ENCODE measurements at places on chromosomes 7 and 10. TPM values are rescaled to one million over a fixed set of nuclear protein-coding genes. Genes with fewer than 3 reads are reported as not detected.

GRCh38 chr10:117137911-117138642, at the start of gene VAX1:
TSS of gene VAX1 (minus strand) at chr10:117138270. CDS start at chr10:117138056, 214 bp downstream.
- peak within 1 kb of the TSS; percentile 53 for H3K4me3 ChIP-seq
- DNase-seq: no peak
- H3K27me3 ChIP-seq: peaks cover 31% of the 10 kb centered on the region
- no peaks in the 10 kb centered on the region for H3K4me1 ChIP-seq
- no peak within 1 kb of the TSS for H3K27ac ChIP-seq
- no peaks in the 10 kb centered on the region for H3K36me3 ChIP-seq

- H3K36me3 ChIP-seq: no peaks in the 10 kb centered on the region
- H3K27me3 ChIP-seq: no peaks in the 10 kb centered on the region
Observed at GRCh38 chr10:78203915-78204818, 170.5 kb downstream of the RPS24 start.

DNA sequence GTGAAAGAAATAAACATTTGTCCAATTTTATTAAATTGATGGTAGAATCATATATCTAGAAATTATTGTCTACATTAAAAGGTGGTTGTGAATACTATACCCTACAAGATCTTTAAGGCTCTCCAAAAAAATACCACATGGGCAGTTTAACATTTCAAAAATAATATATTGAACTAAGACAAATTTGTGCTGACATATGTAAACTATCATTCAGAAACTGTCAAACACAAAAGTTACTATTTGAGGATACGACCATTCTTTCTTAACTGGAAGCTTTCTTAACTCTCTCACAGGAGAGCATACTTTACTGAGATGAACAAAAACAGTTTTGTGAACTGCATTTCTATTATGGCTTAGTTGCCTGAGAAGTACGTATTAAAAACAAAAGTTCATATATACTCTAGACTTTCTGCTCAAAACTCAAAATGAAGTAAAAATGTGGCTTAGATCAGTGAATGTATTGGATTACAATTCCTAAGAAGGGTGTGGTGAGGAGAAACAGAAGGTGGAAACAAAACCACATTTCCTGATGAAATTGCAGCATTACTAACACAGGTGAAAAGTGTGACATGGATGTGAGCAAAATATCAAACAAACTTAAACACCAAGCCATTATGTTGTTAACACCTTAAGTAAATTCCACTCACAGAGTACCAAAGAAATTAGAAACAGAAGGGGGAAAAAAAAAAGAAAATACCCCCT, 138.5 kb downstream of the SEMA3A start:
- DNase-seq: no peak
- no peaks in the 10 kb centered on the region for H3K4me1 ChIP-seq
- H3K27ac ChIP-seq: no peak overlapping the region
- no peaks in the 10 kb centered on the region for H3K36me3 ChIP-seq
- H3K4me3 ChIP-seq: no peak overlapping the region

Gene TAF3
- total RNA-seq: 8.5 TPM

- H3K4me3 ChIP-seq: no peak overlapping the region
- H3K27ac ChIP-seq: peak overlapping the region; percentile 67
- peaks cover 14% of the 10 kb centered on the region for H3K4me1 ChIP-seq
- H3K36me3 ChIP-seq: no peaks in the 10 kb centered on the region
- peak; percentile 81 for DNase-seq
Observed at GRCh38 chr10:78805176-78805575, 263.6 kb upstream of the ZMIZ1 start.

- no peaks in the 10 kb centered on the region for H3K4me1 ChIP-seq
- no peaks in the 10 kb centered on the region for H3K36me3 ChIP-seq
- H3K27ac ChIP-seq: no peak overlapping the region
- no peak overlapping the region for H3K4me3 ChIP-seq
- no peaks in the 10 kb centered on the region for H3K27me3 ChIP-seq
- no peak for DNase-seq
Observed at GRCh38 chr7:85714951-85715350, 528.1 kb upstream of the SEMA3D start.

DNA sequence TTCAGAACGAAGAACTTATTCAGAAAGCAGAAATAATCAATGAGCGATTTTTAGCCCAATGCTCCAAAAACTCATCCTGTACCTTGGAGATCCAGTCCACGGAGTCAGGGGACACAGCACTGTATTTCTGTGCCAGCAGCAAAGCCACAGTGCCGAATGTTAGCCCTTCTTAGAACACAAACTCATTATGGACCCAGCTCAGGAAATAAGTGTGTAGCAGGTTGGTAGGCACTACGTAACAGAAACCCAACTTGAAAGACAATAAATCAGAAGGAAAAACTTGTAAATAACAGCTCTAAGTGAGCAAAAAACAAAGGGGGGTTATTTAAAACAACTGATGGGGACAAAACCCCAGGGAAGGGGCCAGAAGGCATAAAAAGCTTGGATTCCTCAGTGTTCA, 112.0 kb upstream of the PRSS1 start:
- H3K4me3 ChIP-seq: no peak overlapping the region
- no peak overlapping the region for H3K27ac ChIP-seq
- no peaks in the 10 kb centered on the region for H3K4me1 ChIP-seq
- H3K36me3 ChIP-seq: no peaks in the 10 kb centered on the region
- DNase-seq: no peak

Gene PNLIPRP3
- not detected for total RNA-seq

- H3K4me1 ChIP-seq: no peaks in the 10 kb centered on the region
- H3K27me3 ChIP-seq: no peaks in the 10 kb centered on the region
- H3K4me3 ChIP-seq: no peak overlapping the region
- no peak for DNase-seq
- H3K36me3 ChIP-seq: no peaks in the 10 kb centered on the region
Observed at GRCh38 chr10:130952086-130952485, 359.4 kb downstream of the TCERG1L start.

DNA sequence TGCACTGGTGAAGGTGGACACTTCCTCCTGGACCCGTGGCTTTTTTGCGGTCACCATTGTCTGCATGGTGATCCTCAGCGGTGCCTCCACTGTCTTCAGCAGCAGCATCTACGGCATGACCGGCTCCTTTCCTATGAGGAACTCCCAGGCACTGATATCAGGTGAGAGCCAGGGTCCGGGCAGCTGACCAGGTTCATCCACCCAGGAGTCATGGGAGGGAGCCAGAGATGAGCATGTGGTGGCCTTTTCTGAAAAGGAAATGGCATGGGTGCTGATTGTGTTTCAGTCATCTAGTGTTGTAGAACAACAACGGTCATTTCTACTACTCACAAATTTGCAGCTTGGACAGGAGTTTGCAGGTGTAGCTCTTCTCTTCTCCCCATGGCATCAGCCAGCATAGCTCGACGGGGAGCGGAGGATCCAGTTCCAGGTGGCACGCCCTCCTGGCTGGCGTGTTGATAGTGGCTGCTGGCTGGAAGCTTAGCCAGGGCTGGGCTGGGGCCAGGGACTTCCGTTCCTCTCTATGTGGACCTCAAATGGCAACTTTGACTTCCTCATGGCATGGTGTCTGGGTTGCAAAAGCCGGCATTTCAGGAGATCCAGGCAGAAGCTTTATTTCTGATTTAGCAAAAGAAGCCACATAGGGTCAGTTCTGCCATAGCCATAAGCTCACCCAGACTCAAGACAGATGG, 32.7 kb downstream of the SLC29A3 start:
- H3K27ac ChIP-seq: no peak overlapping the region
- H3K4me3 ChIP-seq: no peak overlapping the region
- H3K36me3 ChIP-seq: peaks cover 24% of the 10 kb centered on the region
- H3K4me1 ChIP-seq: no peaks in the 10 kb centered on the region

Gene SLC26A5
- not detected for total RNA-seq

DNA sequence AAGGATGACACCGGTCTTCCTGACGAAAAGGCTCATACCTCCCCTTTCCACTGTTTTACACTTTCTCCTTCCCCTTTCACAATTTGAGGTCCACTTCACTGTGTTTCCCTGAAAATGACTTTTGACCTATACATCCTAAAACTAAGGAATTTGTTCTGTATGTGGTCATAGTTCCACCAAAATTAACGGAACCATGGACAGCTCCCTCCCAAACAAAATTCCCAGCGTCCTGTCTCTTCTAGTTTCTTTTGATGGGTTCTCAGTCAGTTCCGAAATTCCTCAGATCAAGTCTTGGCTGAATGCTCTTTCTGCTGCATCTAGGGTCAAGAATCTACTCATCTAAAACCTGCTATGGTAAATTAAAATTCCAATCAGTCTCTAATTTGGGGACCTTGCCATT, 1191.9 kb downstream of the CNTNAP2 start:
- no peak overlapping the region for H3K4me3 ChIP-seq
- DNase-seq: no peak

- no peaks in the 10 kb centered on the region for H3K27me3 ChIP-seq
- no peak overlapping the region for H3K4me3 ChIP-seq
- H3K36me3 ChIP-seq: no peaks in the 10 kb centered on the region
- no peak for DNase-seq
- H3K4me1 ChIP-seq: no peaks in the 10 kb centered on the region
Observed at GRCh38 chr10:28970231-28970630, 292.9 kb downstream of the BAMBI start.

DNA sequence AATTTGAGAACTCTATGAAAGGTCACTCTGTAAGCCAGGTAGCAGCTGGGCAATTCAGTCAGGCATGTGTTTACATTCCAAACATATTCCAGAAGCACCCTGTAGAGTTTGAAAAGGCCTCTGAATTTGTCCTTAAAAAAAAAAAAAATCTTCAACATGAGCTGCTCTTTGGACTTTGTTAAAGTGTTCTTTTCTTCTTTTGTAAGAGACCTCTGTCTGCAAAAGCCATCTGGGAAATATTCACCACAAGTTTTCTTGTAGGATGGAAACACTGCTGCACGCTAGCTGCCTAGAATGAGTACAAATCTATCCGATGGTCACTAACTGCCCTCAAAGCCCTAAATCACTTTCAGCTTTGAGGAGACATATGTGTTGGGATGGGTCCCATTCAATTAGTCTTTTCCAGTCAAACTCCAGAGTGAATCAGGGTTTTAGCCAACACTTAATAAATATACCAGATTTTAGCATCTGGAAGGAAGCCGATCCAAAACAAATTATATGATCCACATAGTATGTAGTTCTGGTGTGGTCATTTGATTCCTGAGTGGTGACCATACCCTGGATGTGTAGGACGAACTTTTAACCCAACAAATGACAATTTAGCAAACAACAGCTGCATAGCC, 85.9 kb downstream of the CD36 start:
- H3K27ac ChIP-seq: no peak overlapping the region
- no peaks in the 10 kb centered on the region for H3K4me1 ChIP-seq
- H3K4me3 ChIP-seq: no peak overlapping the region
- H3K36me3 ChIP-seq: no peaks in the 10 kb centered on the region
- H3K27me3 ChIP-seq: no peaks in the 10 kb centered on the region

DNA sequence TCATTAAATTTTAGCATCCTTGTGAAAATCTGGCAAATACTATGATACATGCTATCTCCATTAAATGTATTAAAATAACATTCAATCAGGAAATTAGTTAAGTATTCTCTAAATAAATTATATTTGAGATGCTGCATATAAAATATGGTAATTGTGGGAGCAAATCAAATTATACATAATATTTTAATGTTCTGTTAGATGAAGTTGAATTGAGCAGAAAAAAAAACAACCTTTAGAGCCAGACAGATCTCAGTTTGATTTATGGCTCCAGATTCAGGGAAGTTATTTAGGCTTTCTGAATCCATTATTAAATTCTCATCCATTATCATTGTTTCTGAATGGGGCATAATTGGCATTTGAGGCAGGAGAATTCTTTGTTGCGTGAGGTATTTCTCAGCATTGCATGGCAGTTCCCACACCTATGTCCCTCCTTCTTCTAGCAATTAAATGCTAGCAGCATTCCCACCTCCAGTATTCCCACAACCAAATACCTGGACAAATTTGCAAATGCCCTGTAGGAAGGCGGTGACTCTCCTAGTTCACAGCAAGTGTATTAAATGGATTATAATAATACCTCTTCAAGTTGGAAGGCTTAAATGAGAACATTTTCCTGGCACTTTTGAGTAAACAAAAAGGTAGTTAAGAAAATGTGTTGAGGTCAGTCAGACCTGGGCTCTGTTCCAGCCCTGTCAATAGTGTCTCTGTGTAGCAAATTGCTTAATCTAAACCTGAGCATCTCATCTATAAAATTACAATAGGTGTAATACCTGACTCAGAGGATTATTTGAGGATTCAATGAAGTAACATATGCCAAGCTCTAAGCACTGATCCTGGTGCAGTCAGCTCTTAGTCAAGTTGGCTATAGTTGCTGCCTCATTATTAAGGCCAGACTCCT, 108.9 kb downstream of the RNLS start:
- H3K4me1 ChIP-seq: peaks cover 9% of the 10 kb centered on the region
- peak overlapping the region; percentile 51 for H3K27ac ChIP-seq
- H3K27me3 ChIP-seq: no peaks in the 10 kb centered on the region
- H3K36me3 ChIP-seq: no peaks in the 10 kb centered on the region
- no peak for DNase-seq
- no peak overlapping the region for H3K4me3 ChIP-seq

GRCh38 chr7:99614495-99614894, 2.3 kb upstream of the ZSCAN25 start:
- no peaks in the 10 kb centered on the region for H3K27me3 ChIP-seq
- peaks cover 3% of the 10 kb centered on the region for H3K36me3 ChIP-seq
- H3K27ac ChIP-seq: no peak overlapping the region
- no peak overlapping the region for H3K4me3 ChIP-seq
- H3K4me1 ChIP-seq: no peaks in the 10 kb centered on the region

GRCh38 chr7:16135658-16136057, 285.7 kb downstream of the CRPPA start:
- no peaks in the 10 kb centered on the region for H3K36me3 ChIP-seq
- DNase-seq: no peak
- no peak overlapping the region for H3K4me3 ChIP-seq
- no peaks in the 10 kb centered on the region for H3K27me3 ChIP-seq

DNA sequence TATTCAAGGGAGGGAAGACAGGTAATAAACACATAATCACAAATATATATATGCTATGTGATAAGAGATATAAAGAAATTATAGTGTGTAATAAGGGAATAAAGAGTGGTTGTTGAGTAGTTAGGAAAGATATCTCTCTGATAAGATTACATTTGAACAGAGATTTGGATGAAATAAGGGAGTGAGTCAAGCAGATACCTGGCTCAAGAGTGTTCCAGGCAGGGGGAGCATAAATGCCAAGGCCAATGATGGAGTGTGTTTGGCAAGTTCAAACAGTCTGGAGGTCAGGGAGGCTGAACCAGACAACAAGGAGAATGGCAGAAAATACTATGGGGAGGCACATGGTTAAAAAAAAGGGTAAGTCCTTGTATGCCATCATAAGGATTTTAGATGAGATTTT, 4.8 kb upstream of the GNAI1 start:
- DNase-seq: no peak
- no peaks in the 10 kb centered on the region for H3K27me3 ChIP-seq
- H3K4me3 ChIP-seq: no peak overlapping the region
- no peaks in the 10 kb centered on the region for H3K36me3 ChIP-seq
- no peaks in the 10 kb centered on the region for H3K4me1 ChIP-seq
- no peak overlapping the region for H3K27ac ChIP-seq

GRCh38 chr10:87668324-87669074, 8.8 kb downstream of the PAPSS2 start:
- no peaks in the 10 kb centered on the region for H3K27me3 ChIP-seq
- DNase-seq: no peak
- H3K36me3 ChIP-seq: peaks cover 6% of the 10 kb centered on the region
- H3K4me3 ChIP-seq: no peak overlapping the region
- H3K27ac ChIP-seq: no peak overlapping the region
- no peaks in the 10 kb centered on the region for H3K4me1 ChIP-seq
